ENCODE measurements at places on chromosomes 7 and 10.

GRCh38 chr7:51090411-51090810 lies 226.2 kb downstream of the COBL start:
- no peak for DNase-seq

- DNase-seq, result peak; percentile 42
These were observed 142.8 kb downstream of the LSM5 start for GRCh38 chr7:32347244-32347828.

GRCh38 chr7:90749262-90749661 lies 153.1 kb downstream of the CDK14 start:
- DNase-seq, result no peak

- no peak for DNase-seq
These were observed 166.7 kb upstream of the SH2B2 start for GRCh38 chr7:102119925-102120324.

DNA sequence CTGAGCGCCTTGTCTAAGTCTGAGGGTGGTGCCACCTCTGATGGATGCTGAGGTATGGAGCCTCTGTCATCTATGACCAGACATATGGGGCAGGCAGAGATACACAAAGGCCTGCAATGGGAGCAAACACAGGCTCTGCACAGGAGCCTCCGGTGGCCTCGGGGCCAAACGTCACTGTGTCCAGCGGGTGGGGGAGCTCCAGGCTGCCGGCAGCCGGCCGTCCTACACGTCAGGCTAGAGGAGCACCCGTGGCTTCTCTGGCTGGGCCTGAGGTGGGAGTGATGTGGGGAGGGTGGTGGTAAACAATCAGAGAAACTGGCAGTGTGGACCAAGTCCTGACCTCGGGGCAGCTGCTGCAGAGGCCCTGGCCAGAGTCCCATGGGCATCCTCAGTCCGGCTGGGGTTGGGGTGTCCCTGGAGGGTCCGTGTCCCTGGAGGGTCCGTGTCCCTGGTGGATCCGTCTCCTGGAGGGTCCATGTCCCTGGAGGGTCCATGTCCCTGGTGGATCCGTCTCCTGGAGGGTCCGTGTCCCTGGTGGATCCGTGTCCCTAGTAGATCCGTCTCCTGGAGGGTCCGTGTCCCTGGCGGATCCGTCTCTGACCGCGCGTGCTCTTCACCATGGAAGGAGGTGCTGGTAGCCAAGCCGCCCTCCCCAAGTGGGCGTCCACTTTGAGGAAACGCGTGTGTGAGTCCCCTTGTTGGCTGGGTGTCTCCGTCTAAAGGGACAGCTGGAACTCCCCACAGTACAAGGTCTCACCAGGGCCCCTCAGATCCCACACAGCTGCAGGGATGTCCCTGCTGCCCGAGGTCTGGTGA lies 24.2 kb upstream of the FAM20C start:
- no peak for DNase-seq

GRCh38 chr7:125683156-125683555 lies 753.5 kb upstream of the POT1 start:
- no peak for DNase-seq

DNA sequence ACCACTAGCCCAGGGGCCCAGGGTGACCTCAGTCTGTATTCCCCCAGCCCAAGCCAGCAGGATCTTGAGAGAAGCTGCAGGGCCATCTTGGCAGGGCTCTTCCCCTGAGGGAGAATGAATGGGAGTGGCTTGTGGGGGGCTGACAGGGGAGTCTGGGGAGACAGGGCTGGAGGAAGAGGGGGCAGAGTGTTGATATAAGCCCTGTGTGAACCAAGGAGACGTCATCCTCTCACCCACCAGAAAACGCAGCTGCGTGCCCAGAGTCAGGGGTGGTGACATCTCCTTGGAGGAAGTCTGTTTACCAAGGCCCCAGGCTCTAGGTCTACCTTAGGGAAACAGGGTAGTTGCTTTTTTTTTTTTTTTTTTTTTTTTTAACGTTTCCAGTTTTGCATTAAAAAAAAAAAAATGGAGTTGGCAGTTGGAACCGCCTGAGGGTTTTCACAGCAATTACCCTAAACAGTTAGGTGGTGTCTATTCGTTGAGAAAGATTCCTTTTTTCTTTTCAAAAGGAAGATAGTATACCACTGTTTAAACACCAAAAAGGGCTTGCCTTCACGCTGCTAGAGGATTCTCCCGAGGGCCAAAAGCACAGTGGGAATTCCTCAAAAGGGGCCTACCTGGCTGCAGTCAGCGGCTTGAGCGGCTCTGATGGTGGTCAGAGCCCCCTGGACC lies 113.8 kb downstream of the PRPF18 start:
- DNase-seq, result no peak

GRCh38 chr10:6920072-6921019 lies 340.3 kb upstream of the PRKCQ start:
- DNase-seq, result peak; percentile 90

DNA sequence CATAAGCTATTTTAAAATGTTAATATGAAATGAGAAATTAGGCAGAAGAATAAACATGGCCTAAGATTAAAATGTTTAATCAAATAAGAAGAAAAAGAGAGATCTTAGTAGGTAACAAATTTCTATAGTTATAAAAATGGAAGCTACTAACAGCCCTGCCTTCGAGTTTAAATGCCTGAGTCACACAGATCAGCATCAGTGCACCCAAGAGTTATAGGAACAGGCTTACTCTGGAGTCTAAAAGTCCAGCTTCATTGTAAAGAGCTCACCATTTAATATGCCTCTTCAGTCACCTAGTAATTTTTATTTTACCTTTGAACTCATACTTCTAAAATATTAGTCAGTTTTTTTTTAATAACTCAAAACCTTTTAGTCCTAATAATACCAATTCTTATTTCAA lies 52.6 kb downstream of the BRI3 start:
- no peak for DNase-seq

DNA sequence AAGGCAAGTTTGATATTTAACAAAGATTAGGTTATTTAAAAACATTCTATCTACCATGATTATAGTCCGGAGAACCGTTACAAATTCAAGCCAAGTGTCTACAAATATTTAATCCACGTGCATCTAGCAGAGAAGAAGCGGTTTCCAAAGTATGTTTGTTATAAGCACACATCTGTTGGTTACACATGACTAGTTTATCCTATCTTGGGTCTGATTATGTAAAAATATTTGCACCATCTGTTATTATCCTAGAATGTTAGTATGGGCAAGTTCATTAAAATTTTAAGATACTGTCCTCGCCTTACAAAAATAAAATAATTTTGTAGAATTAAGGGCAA lies 289.2 kb upstream of the VSTM2A start:
- DNase-seq, result no peak

DNA sequence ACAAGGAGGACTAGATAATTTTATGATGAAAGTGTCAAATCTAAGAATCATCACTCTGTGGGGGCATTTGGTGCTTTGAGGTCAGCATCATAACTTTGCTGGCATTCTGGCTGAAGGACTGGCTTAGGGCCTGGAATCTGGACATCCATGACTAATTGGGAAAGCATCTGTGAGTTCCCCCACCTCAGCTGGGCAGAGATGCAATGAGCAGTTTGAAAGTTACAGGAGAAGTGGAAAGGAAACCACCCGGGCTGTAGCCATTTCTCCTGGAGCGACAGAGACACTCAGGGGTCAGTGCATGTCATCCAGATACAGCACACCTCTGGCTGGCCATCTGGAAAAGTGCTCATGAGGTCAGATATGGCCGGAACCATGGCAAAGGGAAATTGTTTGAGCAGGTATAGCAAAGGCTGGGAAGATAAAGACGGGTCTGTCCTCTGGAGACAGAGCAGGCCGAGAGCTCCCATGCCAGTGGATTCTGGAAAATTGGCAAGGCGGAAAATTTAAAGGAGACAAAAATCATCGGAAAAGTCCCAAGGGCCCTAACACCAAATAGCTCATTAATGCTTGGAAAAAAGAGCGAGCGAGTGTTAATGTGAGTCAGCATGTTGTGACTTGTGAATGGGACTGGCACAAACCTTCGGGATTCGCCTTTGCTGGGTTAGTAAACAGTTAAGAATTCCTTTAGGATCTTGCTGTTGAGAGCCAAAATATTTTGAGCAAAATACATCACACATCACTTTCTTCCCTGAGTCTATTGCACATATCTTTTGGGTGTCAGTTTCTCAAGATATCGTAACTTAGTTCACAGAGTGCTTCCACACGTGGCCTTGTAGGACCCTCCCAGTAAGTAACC lies 188.4 kb upstream of the AGK start:
- DNase-seq, result no peak

DNA sequence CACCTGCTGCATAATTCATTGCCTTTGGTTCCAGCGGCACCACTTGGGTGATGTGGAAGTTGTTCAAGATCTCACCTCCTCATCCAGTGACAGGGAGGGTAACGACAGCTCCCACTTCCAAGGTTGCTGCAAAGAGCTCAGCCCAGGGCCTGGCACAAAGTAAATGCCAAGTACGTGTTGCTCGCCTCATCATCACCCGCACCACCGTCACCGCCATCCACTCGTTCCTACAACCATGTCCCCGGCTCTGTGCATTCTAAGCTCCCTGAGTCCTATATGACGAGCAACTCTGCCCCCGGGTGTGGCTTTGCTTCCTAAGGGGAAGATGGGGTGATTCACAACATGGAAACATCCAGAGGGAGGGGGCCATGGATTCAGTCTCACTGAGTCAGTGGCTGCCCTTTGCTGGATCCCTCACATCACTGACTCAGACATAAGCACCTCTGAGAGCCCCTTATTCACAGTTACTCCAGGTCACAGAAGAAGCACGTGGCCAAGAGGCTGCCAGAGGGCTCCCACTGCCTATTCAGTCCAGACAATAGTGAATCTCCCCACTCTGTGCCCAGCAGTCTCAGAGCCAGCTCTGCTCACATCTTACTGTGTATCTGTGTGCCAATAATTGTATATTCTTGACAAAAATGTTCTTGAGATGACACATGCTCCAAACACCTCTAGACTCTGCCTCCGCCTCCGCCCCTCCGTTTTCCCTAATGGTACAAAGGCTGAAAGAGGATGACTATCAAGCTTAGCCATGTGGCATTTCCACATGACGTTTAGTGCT lies 159.1 kb downstream of the GFRA1 start:
- no peak for DNase-seq

DNA sequence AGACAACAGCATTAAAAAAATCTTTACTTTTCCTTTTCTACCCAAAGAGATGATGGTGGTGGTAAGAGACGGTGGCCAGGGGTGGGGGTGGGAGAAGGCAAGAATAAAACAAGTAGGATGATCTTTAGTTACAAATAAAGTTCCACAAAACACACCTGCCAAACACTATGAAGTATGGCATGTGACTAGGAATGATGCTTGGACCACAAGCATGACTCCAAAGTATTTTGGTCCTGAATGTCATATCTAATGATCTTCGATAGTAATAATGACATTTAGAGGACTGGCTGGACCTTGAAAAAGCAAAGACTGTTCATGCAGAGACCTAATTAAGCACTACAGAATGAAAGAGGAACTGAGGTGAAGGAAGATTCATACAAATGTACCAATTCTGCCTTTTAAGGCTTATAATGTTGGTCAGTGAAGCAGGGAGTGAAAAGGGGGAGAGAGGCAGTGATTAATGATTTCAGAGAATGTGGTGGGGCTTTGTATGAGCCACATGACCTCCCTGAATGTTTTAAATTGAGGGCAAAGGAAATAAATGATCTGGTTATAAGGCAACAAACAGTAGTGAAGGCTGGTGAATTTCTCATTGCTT lies 29.6 kb upstream of the DKK1 start:
- DNase-seq, result no peak

- DNase-seq, result no peak
These were observed 167.7 kb upstream of the CCDC6 start for GRCh38 chr10:60073781-60074656.

All from suppressor macrophage treated with lipopolysaccharide for 1 hour (primary cell).